ENCODE measurements at places on chromosomes 1 and 21.

DNA sequence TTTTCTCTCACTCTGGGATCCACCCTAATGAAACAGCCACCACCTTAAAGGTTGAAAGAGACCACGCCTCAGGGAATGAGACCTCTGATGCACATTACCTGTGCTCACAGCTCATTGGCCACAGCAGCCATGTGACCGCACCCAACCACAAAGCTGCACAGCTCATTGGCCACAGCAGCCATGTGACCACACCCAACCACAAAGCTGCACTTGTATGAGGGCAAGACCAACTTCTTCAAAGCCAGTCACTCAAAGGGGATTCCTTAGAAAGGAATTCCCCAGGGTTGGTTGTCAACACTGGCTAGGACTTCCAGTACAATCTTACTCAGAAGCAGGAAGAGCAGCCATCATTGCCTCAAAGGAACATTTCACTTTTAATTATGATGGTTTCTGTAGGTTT, 43.6 kb upstream of the PDE9A start:
- no peak for DNase-seq

DNA sequence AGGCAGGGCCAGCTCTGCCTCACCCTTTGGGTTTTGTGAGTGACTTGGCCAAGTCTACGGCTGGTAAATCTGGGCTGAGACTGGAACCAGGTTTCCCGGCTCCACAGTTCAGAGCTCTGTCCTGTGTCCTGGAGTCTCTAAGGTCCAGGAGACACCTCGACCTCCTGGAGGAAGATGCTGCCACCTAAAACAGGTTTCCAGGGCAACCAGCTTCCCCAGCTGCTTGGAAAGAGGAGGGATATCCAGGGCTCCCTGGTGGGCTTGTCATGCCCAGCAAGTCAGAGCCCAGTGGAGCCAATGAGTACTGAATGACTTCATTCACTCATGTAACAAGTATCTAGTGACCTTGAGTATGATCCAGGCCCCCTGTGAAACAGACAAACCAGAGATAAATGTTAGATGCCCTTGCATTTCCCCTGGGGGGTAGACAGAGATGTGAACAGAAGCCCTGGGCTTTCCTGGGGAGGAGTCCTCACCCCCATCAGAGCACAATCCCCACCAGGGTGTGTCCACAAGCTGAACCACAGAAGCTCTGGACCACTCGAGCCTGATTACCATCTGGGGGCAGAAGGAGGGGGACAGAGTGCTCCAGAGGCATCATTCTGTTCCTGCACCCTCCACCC, 181.2 kb upstream of the RAB4A start:
- no peak for DNase-seq

- no peak for DNase-seq
These were observed 40.2 kb downstream of the TOMM20 start for GRCh38 chr1:235088430-235088829.

DNA sequence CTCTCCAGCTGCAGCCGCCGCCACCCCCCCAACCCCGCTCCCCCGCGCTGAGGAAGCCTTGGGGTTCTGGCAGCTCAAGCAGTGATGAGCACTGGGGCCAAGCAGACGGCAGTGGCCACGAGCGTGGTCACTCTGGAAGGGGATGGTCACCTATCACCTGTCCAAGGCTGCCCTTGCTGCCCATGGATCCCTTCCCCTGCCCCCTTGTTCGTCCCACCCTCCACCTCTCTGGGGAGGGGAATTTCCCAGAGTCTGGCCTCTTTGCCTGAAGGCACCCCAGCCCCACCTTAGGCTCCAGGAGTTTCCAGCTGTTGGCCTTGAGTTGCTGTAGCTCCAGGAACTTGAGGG, 7.2 kb upstream of the SMIM12 start:
- DNase-seq = no peak

DNA sequence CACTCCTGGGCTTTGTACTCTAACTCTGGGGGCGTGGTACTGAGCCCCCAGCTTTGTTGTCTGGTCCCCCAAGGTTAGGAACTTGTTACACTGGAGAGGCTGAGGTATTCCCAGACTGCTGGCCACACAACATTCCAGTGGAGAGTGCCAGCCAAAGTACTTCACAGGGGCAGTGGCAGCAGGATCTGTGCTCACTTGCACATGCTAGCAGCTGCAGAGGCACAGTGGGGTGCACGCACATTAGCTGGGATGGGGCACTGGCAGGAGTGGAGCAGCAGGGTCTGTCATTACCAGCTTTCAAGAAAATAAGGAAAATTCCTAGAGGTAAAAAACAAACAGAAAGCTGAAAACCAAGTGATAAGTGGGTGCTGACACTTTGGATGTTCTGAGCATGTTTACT, 31.0 kb downstream of the ZNF691 start:
- no peak for DNase-seq

DNA sequence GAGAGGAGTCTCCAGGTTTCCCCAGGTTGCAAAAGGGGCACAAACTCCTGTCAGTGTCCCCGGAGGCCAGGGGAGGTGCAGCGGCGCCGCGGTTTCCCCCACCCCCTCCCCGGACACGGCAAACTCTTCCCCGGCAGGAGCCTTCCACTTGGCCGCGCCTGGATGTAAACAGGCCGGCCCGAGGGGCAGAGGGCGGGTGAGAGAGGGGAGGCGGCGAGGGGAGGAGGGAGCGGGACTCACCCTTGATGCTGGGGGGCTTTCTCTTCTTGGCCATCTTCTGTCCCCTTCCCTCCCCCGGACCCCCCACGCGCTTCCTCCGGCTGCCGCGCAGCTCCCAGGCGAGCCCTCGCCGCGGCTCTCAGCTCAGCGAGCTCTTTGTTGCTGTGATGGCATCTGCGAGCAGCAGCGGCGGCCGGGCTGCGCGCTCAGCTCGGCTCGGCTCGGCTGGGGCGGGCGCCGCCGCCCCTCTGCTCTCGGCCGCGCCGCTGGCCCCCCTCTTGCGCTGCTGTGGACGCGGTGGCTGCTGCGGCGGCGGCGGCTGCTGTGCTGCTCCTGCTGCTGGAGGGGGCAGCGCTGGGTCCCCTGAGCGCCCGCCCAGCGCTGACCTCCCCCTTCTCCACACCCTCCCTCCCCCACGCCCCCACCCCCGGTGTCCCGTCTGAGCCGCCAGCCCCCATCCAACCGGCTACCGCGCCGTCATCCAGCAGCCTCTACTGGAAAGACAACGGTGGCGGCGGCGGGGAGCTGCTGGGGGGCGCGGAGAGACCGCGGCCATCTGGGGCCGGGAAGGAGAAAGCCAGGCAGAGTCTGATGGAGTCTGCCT, 4.9 kb upstream of the SLC44A5 start:
- peak; percentile 40 for DNase-seq

GRCh38 chr1:92797961-92798360, 13.1 kb upstream of the EVI5 start:
- no peak for DNase-seq

- no peak for DNase-seq
These were observed 38.2 kb downstream of the MAPKAPK2 start for GRCh38 chr1:206722751-206723461.

DNA sequence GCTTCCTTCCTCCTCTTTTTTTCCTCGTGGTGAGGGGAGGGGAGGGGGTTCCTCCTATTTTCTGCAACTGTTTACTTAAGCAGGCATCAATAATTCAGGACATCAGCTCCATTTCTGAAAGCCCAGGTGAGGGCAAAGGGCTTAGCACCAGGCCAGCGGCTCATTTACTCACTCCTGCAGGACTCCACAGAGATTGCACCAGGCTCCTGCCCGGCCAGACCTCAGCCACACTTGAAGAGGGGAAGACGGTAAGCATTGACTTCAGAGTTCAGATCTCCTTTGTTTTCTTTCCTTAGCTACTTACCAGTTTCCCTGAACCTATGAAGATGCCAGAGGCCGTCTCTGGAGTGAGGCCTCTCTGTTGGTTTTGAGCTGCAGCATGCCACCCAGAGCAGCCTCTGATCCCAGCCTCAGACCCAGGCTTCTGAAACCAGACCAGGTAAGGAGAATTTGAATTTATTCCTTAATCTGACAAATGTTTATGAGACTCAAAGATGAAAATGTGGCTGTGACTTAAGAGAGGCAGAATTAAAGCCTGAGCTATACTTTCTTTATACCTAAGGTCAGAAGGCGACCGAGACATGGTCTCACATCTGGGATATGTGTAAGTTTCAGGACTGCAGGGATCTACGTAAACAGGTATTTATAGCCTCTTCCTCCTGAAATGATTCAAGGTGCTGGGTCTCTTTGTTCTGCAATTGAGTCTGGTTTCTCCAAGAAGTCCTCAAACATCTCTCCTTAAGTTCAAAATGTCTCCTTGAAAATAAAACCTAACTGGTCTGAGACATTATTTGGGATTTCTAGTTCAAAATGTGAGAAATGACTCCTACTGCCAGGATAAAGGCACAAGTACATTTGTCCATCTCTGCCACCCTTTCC, 272.5 kb upstream of the RUNX1 start:
- DNase-seq = no peak

- DNase-seq = no peak
These were observed 2.0 kb downstream of the VAV3 start for GRCh38 chr1:107963008-107963407.

- no peak for DNase-seq
These were observed 70.2 kb upstream of the DYNLT5 start for GRCh38 chr1:66682106-66682505.

DNA sequence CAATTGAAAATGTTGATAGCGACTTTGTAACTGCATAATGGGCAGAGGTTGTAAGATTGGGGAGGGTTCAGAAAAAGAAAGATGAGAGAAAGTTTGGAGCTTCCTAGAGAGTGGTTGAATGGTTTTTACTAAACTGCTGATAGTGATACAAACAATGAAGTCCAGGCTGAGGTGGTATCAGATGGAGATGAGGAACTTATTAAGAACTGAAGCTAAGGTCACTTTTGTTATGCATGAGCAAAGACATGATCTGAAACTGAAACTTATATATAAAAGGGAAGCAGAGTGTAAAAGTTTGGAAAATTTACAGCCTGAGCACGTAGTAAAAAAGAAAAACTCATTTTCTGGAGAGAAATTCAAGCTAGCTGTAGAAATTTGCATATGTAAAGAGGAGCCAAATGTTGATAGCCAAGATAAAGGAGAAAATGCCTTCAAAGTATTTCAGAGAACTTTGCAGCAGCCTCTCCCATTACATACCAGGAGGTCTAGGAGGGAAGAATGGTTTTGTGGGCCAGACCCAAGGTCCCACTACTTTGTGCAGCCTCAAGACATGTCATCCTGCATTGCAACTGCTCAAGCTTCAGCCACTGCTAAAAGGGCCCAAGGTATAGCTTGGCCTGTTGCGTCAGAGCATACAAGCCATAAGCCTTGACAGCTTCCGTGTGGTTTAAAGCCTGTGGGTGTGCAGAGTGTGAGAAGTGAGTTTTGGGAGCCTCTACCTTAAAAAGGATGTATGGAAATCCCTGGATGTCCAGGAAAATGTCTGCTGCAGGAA, 843.9 kb downstream of the AMY1C start:
- no peak for DNase-seq

DNA sequence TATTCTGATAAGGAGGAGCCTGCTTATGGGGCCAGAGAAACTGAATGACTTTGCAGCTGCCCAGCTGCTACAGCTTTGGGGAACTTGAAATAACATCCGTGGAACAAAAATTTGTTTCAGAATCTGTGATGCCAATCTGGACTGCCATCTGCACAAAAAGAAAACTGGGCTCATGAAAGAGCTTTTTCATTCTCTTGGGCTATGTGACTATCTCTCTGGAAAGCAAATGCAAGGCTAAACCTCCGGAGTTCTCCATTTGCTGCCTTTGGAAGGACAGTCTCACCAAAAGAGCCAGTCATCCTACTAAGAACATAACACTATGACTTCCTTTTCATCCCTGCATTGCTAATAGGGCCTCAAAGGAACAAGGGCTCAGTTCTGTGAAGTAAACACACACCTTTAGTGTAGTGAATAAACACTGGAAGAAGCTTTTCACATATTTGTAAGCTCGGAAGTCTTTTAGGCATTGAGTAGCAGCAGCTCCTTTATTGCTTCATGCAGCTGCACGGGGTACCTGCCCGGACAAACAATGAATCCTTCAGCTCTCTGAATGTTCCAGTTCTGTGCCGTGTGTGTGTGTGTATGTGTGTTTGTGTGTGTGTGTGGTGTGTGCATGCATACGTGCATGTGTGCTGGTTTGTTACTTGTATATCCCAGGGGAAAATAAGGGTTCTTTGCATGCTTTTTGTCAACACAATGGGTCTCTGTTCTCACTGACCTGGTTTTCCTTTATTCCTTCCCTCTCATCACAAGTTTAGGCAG, 255.5 kb upstream of the SGIP1 start:
- no peak for DNase-seq

GRCh38 chr1:64575881-64576676, 106.2 kb downstream of the CACHD1 start:
- no peak for DNase-seq

DNA sequence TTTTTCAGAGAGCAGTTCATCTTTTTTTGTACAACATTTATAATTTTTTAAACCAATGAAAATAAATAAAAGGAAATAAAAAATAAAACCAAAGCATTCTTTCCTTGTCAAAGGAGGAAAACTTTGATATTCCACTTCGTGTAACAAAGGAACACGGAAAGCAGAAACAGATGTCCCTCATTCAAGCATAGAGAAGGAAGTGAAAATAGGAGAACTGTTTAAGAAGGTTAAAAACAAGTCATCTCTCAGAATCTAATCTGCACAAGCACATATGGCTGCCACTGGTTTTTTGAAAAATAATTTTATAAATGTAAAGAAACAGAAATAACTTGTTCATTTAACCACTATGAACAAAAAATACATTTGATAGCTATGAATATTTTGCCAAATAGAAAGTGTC, 35.9 kb upstream of the ZNF644 start:
- no peak for DNase-seq

GRCh38 chr1:227915564-227916553, 31.9 kb downstream of the WNT9A start:
- no peak for DNase-seq

DNA sequence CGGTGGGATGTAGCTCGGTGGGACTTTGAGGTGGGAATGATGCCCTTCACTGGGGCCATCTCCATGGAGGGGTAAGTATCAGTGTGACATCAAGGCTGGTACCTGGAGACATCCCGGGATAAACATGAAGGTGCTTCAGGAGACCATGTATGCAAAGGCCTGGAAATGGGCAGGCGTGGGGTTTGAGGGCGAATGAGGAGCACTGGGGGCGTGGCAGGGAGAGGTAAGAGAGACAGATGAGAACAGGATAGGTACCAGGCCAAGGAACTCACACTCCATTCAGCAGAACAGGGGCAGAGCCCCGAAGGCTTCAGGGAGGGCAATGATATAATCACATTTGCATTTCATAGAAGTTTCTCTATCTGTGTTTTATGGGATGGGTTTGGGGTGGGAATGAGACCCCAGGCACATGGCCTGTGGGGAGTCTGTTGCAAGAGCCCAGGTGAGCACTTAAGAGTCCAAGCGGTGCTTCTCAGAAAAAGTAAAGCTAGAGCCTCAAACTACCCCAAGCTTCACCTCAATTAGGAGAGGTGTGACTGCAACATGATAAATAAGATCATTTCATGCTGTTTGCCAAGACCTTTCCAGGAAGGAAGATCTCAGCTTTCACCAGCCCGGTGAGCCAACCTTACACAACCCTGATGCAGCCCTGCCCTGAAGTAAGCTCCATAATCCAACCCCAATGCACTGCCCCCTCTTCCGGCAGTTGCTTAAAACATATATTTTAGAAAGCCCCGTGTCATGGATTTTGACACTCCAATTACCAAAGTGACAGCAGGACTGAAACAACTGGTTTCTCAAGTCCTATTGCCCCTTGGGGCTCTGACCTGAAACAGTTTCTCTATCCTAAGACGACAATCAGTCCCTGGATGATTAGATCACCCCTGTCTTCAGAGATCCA, 7.4 kb downstream of the S100A9 start:
- DNase-seq = no peak

- no peak for DNase-seq
These were observed 637 bp upstream of the MYBPHL start for GRCh38 chr1:109307274-109308021.

GRCh38 chr1:153363641-153364040, 6.0 kb downstream of the S100A9 start:
- DNase-seq = no peak

GRCh38 chr1:18385239-18385790, 95.4 kb upstream of the KLHDC7A start:
- no peak for DNase-seq
